ENCODE measurements at places on chromosomes 11 and 22.

DNA sequence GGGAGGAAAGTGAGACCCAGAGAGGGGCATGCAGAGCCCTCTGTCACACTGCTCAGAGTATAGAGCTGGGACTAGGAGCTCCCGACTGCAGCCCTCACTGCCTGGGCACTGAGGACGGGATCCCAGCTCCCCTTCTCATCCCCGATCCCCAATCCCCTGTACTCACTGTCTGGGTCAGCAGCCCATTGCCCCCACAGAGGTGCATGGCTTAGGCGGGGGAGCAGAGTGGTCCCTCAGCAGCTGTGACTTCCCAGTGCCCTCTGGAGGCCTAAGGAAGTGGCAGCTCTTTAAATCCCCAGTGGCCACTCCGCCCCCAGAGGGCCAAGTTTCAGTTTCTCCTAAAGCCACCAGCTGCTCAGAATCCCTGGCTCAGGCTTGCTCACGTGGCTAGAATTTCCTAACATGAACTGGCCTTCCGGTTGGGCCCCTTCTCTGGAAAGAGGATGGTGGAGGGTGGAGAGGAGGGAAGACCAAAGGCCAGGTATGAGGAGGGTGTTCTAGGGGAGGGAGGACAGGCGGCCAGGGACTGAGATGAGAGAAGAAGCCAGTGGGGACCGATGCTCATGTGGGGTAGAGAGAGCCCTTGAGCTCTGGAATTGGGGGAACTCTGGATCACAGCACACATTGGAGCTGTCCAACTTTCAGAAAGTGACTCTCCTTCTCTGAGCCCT is at the start of gene BATF2:
BATF2 (minus strand) TSS at position 262 of the 671 bp plus-strand sequence; CDS start at position 205, 57 bp downstream.
- DNase-seq: no peak

- no peak for DNase-seq
Observed at GRCh38 chr11:8699903-8700302, 17.3 kb downstream of the RPL27A start.

DNA sequence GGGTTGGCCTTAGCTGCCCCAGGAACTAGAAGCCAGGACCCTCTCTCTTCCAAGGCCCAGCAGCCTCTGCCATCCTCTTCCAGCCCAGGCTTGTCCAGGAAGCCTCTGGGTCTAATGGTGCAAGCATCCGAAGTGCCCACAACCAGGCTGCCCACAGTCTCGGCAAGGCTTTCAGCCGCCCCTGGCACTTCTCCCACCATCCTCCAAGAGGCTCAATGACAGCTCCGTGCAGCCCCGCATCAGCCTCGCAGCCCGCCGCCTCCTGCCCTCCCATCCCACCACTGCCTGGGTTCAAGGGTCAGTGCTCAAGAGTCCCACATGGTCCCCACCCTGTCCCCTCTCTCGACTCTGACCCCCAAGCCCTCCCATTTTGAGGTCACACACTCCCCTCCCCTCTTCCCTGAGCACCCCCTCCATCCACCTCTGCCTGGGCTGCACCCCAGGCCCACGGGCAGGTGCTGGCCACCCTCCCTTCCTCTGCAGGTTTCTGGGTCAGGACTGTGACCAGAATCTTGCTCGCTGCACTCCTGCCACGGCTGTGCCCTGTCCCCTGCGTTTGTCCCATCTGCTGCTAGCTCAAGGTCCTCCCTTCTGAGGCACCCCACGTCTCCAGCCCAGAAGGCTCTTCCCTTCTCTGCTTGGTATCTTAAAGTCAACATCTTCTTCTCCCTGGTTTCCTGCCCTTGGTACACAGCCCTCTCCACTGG is 17.2 kb downstream of the IFITM10 start:
- DNase-seq: no peak

- no peak for DNase-seq
Observed at GRCh38 chr22:23501708-23502107, 78.4 kb downstream of the IGLL1 start.

GRCh38 chr11:61343792-61344745 is 11.0 kb downstream of the TKFC start:
- no peak for DNase-seq

- no peak for DNase-seq
Observed at GRCh38 chr11:118046964-118047700, 29.7 kb upstream of the TMPRSS4 start.
